ENCODE measurements at places on chromosomes 12 and 14. TPM values are rescaled to one million over a fixed set of nuclear protein-coding genes. Genes with fewer than 3 reads are reported as not detected.

- no peak for DNase-seq
Observed at GRCh38 chr12:57777911-57778310, 4.7 kb upstream of the TSFM start.

- DNase-seq: peak; percentile 95
Observed at GRCh38 chr14:69715725-69716477, 51.0 kb upstream of the SRSF5 start.

Gene P2RX2
- total RNA-seq: not detected

Gene IFI27
- total RNA-seq: 40.7 TPM

DNA sequence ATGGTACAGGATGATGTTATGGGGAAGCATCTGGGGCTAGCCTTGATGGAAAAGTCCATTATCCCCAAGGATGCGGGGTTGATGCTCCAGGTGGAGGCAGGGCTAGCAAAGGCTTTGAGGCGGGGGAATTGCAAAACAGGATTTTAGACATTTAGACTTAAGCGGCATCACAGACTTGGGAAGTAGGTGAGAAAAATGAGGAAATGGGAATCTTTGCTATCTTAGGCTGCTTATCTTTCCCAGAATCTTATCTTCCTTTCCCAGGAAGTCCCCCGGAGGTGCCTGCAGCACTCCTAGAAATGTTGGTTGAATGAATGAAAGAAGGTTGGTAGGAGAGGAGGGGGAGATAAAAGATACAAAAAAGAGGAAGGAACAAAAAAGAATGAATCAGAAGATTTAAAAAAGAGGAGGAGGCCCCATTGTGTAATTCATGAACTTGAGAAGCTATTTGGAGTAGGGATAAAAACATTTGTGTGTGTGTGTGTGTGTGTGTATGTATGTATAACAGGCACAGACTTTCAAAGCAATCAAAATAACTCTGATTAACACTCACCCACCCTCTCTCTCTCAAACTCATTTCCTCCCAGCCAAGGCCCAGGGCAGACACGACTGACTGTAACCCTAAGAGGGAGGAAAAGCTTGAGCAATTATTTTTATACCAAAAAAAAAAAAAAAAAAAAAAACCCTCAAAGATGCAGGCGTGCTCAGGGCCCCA, 62.5 kb upstream of the TBX3 start:
- no peak for DNase-seq

Gene CCDC184
- 0.72 TPM for total RNA-seq

DNA sequence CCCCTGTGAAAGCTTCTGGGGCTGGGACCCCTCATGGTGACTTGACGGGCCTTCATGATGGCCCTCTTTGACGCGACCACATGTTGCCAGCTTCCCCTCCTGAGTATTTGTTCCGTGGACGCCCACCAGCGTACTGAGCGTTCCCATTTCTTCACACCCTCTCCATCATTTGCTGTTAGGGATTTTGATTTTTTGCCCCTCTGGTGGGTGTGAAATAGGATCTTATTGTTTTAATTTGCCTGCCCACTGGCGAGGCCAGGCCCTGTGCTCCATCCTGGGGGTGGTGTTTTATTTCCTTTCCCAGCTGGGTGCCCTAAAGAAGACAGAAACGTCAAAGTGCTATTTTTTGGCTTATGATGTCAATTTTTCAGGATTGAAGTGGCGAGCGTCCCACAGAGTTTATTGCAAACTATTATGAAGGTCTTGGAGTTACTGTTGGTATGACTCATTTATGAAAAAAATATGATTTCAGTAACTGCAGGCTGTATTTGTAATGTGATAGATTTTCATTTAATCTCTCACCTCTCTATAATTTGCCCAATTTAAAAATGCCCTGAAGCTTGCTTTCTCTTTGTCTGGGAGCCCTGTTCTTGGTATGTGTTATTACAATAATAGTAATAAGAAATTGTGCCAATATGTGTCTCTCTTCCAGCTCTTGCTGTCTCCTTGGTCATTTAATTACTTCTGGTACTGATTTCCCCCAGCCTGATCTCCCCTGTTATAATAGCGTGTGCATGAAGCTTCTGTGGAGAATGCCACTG, 99.6 kb downstream of the SLC25A47 start:
- no peak for DNase-seq

DNA sequence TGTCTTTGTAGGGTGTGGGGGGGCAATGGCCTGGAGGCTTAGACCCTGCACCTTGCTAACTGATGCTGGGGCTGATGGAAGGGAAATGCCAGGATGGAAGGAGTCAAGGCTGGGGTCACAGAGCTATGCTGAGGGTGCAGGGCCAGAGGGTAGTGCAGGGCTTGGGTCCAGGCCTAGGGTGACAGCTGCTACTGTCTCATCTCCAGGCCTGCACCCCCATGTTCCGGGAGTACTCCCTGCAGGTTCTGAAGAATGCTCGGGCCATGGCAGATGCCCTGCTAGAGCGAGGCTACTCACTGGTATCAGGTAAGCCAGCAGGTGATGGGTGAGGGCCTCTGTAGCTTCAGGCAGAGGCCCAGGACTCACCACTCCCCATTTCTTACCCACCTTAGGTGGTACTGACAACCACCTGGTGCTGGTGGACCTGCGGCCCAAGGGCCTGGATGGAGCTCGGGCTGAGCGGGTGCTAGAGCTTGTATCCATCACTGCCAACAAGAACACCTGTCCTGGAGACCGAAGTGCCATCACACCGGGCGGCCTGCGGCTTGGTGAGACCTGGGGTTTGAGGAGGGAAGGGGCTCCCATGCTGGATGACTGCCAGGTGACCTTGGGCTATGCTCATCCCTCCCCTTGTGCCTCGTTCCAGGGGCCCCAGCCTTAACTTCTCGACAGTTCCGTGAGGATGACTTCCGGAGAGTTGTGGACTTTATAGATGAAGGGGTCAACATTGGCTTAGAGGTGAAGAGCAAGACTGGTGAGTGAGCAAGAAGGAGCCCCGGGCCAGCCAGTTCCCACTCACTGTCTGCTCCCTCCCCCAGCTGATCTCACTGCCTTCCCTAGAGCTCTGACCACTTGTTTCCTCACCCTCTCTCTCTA, 4.1 kb downstream of the SHMT2 start:
- peak; percentile 61 for DNase-seq

DNA sequence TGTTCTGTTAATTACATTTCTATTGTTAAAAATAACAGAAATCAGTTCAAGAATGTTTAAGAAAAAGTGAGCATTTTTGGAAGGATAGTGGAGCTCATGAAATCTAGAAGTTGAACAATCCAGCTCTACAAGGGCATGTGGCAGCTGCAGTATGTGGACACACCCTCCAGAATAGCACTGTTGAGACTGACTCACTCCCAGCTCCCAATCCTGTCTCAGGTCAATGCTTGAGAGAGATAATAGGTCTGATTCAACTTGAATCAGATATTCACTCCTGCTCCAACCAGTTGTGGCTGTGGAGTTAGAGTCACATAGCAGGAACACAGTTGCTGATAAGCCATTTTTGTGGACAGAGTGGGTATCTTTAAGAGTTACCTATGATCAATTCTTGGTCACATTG, 113.0 kb upstream of the NTF3 start:
- peak; percentile 59 for DNase-seq

- DNase-seq: peak; percentile 90
Observed at GRCh38 chr12:124548854-124549378, 18.5 kb downstream of the NCOR2 start.

Gene TMEM63C
- 3.4 TPM for total RNA-seq

DNA sequence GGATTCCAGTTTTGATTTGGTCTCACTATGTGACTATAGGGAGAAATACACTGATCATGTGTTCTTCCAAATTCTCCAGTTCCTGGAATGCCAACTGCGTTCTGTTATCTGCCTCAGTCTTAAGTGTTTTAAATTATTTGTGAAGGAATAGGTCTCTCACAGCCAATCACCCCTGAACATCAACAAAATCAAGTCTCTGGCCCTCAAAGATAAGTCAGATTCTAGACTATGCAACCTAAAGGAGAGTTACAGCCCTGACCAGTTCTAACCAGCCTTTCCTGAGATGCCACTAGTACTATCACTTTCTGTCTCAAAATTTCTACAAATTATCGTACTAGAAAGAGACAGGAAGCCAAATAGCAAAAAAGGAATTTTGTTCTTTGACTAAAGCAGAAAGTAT, 22.3 kb downstream of the ZFC3H1 start:
- DNase-seq: no peak

DNA sequence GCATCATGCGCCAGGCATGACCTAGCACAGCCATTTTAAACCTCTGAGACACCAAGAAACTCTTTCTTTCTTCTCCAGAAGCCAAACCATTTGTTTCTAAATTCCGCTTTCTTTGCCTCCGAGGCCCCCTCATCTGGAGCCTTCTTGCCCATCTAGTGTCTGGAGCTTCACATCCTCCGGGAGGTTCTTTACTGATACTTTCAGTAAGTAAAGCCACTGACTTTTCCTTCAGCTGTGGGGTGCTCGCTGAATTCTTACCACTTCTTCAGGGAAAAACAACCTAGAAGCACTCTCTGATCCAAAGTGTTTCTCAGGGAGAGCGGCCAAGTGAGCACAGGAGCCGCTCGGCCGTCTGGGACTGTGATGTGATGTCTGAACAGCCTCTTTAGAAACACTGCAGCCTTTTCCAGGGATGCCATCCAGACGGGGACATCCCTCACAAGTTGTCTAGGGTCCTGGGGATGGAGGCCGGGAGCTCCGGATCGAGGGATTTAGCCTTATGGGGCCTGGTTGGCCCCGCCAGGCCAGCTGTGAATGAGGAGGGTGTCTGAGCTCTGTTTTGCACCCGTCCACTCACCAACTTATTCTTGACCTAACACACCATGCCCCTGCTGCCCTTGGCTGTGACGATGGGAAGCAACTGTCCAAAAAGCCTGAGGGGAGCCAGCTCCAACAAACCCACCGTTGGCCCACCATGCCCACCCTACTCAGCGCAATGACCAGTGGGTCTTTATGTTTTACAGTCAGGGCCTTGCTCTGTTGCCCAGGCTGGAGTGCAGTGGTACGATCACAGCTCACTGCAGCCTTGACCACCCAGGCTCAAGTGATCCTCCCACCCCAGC, 160.6 kb downstream of the ZFP36L1 start:
- DNase-seq: no peak

Gene LRTM2
- 1.2 TPM for total RNA-seq

Gene SIX1
- 1.2 TPM for total RNA-seq

DNA sequence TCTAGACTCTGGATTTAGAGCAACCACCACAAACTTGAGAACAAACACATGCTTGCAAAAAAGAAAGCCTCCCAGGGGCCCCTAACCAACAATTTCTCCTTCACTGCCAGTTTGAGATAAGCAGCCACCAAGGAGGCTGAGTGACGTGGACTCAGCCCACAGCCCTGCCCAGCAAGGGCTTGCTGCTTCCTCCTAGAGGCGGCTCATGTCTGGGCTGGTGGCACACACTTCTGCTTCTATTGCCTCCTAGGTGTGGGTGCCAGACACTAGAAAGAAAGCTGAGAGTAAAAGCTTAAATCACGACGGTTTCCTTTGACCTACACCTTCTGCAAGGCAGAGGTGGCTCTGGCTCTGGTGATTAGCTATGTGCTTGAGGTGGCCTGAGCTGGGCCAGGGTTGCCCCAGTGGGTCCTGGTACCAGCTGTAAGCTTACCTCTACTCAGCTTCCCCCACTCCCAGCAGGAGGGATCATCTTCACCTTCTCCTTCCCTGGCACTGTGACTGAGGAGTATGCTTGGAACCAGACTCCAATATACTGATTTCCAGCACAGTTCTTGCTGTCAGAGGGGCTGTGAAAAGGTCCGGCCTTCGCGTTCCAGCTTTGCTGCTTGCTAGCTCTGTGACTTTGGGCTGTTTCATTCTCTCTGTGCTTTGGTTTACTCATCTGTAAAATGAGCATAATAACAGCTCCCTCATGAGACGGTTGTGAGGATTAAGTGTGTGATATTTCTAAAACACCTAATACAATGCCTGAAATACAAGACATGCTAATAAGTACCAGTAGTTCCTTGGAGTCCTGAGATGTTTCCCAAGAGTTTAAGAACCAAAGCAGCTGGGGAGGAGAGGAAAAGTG, 89.7 kb upstream of the PARP11 start:
- peak; percentile 91 for DNase-seq

- DNase-seq: peak; percentile 65
Observed at GRCh38 chr14:92986254-92987147, 63.6 kb downstream of the CHGA start.

Gene HVCN1
- total RNA-seq: 4.1 TPM

Gene MSI1
- 0.96 TPM for total RNA-seq

GRCh38 chr14:53304726-53305381, 151.7 kb upstream of the DDHD1 start:
- no peak for DNase-seq

GRCh38 chr12:29376118-29376517, 4.9 kb downstream of the ERGIC2 start:
- DNase-seq: no peak

DNA sequence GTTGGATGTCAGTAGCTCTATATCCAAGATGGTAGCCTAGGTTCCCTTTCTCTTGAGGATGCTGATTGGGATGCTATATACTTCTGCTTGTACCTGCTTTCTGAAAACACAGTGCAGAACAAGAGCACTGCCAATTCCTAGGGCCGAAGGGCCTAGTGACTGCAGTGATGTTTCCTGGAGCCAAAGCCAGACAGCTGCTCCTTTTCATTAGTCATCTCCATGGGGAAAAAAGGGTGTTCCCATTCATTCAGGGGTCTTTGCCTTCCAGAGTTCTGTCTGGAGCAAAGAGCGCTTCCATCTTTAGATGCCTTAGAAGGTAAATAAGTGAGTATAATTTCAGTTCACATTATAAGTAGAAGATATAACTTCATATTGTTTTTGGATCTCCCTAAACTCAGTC, 85.5 kb downstream of the PTPRB start:
- no peak for DNase-seq

- DNase-seq: no peak
Observed at GRCh38 chr12:83665634-83666218, 979.0 kb downstream of the TMTC2 start.

Gene OTUB2
- 1.9 TPM for total RNA-seq

DNA sequence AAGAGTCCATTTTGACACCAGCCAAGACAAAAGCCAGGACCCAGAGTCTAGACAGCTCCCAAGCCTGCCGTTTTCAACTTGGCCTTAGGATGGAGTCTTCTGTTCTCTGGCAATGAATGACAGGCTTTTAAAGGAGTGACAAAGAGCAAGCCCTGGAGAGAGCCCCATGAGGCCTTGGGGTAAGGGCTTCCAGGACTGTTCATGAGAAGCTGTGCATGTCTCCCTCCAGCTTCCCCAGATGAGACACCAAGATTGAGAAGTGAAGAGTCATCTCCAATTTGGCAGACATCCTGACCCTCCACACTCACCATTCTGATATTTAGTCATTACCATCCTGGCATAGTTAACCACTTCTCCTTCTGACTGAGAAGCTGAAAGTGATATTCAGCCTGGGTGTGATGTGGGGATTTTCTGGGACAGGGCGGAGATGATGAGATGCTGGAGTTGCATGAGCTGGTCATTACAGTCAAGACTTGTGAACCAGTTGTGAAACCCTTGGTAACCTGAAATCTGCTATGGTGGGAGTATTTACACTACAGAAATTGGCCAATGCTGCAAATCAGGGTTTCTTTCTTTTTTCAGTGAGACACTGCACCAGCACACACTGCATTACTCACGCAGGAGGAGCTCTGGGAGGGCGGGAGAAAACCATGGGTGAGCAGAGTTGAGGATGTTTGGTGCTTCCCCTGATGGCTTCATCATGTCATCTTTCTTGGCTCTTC, 77.8 kb downstream of the VCPKMT start:
- DNase-seq: no peak

GRCh38 chr12:93886533-93887511, 209.6 kb downstream of the CRADD start:
- no peak for DNase-seq

Gene RNASE1
- total RNA-seq: 227 TPM

- no peak for DNase-seq
Observed at GRCh38 chr14:99734406-99735051, 50.4 kb downstream of the CYP46A1 start.
